ENCODE measurements at places on chromosomes 1 and 21.

DNA sequence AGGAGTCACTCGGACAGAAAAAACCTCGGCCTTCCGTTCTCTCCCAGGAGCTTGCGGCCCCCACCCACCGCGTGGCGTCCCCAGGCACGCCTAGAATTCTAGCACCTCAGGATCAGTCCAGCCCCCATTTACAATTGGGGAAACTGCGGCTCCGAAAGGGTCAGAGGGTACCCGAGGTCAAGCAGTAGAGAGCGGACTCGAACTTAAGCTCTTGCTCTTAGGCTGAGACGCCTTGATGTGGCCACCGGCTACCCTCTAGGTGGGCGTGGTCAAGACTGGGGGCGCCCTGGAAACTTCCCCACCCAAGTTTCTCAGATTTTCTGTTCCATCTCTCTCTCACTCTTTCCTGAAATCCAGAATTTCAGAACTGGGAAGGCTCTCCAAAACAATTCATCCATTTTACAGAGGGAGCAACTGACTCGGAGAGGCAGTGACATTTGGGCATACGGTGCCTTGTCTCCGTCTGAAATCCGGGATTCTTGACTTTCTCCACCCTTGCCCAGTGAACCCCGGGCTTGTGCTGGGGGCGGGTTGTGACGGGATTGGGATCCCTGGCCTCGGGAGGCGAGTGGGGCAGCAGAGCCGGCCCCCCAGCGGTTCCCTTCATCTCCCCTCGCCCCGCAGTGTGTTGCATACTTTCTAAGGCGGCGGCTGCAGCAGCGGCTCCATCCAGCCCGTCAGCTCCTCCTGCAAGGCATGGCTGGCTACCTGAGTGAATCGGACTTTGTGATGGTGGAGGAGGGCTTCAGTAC is 777 bp downstream of the AZIN2 start:
- peak; percentile 41 for DNase-seq

DNA sequence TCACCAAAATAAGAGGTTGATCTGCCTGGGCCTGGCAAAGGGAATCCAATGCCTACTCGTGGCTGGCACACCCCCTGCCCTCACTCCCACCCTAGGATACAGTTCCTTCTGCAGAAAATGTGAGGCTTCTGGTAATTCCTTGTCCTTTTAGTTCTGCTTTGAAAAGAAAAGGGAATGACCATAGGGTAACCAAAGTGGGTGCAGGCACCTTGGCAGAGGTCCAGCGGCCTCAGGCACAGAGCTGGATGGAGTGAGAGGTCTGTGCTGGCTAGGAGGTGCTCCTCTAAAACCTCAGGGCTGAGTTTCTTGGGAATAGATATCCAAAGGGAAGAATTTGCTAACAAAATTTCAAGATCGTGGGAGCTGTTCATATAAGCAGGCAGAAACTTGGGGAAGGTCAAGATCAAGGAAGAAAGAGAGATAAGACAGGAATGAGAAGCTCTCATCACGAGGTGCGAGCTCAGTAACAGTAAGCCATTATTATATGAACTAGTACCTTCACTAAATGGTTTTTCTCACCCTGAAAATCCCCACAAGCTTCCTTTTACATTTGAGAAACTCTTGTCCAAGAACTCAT is 293.1 kb upstream of the LYPLAL1 start:
- no peak for DNase-seq

GRCh38 chr1:196376630-196377328 is 231.5 kb downstream of the KCNT2 start:
- DNase-seq: no peak

DNA sequence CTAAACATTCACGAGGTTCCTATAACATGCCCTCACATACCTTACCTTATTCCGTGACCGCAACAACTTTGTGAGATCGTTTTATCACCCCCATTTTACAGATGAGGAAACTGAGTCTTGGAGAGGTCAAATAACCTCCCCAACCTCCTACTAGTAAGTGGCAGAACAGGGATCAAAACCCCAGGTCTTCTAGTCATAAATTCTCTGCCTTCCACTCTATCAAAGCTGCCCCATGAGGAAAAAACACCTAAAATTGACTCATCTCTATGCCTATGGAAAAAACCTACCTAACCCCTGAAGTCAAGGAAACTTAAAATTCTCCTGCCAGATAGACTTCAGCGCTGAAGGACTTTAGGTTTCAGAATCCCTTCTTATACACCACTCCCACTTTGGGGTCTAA is 69.5 kb upstream of the ERRFI1 start:
- no peak for DNase-seq

DNA sequence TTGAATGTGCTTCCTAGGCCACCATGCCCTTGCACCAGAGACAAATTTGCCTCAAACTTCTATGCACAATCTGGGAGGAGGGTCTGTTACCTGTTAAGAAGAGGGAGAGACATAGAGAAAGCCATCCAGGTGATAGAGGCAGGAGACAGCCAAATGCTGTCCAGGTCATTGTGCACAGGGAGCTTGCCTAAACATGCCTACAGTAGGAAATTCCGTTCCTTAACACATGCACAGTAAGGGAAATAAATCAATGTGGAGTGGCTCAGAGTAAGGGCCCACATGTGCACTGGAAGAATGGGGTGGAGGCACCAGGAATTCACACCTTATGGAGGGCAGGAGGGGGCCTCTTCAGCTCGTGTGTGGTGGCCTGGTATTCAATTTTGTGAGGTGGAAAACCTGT is 19.5 kb upstream of the CREG1 start:
- DNase-seq: no peak

DNA sequence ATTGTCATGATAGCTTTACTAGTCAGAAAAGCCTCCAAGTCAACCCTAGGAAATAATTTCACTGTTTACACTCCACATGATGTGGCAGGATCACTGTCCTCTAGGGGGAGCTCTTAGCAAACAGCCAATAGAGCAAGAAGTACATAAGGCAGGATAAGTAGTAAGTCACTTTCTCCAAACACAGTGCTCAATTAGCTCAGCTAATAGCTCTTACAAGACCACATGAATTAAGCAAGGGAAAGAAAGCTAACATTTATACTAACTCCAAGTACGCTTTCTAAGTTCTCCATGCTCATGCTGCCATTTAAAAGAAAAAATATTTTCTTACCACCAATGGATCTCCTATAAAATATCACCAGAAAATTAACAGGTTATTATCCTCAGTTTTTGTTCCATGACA is 66.9 kb upstream of the LRIF1 start:
- DNase-seq: no peak

DNA sequence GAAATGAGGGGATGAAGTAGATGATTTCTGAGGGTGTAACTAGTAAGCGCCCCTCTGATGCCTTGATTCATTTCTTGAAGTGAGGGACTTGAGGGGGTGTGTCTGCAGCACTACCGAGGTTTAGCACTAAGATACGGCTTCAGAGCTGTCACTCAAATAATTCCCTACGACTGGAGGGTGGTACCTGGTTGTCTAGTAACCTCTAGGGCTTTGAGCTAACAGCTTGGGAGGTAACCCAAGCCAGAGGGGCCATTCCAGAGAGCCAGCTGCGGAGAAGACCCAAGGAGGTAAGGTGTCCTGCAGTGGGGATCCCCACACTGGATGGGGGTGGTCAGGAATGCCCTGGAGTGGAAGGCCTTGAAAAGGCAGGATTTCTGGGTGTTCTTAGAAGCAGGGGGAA is at the start of gene TTC24:
Gene TTC24 (plus strand): TSS at position 252 of the 400 bp plus-strand sequence. CDS start 1,642 bp downstream, outside the sequence.
- no peak for DNase-seq

GRCh38 chr1:35364741-35365140 is 96.2 kb downstream of the ZMYM4 start:
- DNase-seq: no peak

GRCh38 chr1:59124166-59124565 is 172.7 kb upstream of the FGGY start:
- DNase-seq: no peak

DNA sequence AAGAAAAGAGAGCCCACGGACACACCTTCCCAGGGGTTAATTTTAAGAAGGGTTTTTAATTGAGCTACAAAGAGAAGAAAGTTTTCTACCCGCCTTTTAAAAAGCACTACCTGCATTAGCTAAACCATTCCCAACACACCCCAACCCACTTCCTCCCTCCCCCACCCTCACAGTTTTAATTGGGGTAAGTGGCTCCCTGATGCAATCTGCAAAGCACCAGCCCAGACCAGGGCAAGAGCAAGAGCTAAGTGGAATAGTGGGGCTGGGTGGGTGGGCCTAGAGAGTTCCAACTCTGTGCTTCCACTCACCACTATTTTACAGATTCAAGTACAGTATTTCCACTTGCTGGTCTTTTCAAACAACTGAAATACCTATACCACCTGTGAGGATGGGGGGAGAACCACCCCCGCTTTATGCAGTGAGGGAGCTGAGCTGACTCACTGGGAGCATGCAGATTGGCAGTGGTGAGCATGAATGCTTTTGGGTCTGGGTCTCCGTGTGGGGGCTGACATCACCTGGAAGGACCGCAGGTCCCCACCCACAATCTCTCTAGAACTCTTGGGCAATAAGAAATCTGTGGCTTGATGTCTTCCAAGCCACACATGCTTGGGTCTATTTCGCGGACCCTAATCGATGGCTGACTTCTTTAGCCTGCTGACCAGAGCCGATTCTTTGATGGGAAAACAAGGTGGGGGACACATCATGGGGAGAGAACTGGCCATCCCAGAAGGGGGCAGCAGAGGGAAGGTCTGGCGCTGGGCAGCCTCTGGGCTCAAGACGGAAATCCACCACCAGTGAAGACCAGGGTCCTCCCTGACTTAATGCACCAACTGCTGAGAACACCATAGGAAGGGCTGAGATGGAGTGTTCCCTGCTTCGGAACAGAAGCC is 95.5 kb downstream of the SSBP3 start:
- DNase-seq: peak; percentile 39

DNA sequence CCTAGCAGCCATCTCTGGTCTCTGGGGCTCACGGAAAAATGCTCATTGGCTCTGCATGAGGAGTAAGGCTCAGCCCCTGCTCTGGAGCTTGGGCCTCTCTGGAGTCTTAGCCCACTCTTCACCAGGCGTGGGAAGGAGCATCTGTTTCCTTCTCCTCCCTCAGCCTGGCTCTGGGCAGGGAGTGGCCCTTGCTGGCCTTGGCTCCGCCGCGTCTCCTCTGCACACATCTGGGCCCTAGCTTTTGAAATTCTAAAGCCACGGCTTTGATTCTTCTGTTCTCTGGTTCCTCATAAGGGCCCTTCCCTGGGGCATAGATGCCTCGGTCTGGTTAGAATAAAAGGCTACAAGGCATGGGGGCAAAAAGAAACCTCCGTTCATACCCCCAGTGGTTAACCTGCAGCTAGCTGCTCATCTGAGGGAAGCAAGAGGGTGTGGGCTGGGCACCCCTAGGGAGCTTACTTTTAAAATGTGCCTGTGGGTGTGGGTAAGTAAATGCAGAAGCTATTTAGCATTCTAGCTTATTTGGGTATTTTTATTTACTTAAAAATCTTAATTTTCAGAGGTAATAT is 145.6 kb downstream of the CAMTA1 start:
- DNase-seq: no peak

DNA sequence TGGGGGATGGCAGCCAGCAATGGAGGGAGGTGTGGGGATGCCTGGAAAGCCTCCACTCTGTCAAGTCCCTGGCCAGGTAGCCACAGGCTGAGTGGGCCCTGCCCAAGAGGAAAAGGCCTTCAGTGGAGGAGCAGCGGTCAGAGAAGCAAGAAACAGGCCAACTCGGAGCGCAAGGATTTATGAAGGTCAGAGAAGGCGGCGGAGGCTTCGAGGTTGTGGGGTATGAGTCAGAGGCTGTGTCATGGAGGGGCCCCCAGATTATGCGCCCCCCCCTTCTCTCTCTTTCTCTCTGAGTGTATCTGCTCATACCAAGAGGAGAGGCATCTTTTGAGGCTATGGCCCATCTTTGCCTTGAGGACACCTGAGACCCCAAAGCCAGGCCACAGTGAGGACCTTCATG is 99.5 kb downstream of the CASZ1 start:
- DNase-seq: peak; percentile 55

DNA sequence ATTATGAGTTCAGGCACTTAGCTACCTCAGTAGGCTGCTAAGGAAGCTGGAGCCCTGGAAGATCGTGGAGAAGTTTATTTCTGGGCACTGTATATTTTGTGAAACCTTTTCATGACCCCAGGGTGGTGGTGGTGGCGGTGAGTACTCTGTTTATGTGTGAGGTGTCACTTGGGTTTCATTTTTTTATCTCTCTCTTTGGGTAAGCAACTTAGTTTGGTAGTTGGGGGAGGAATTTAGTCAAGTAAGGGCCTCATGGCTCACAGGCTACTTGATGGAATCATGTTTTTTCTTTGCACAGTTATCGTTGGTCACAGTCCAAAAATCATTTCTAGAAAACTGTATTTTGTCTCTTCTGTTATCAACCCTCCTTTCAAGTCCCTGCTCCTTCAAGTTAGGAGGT is 33.9 kb downstream of the C1orf141 start:
- DNase-seq: no peak

GRCh38 chr1:22416555-22417454 is 34.8 kb upstream of the ZBTB40 start:
- DNase-seq: peak; percentile 81

GRCh38 chr1:38183096-38183495 is 136.5 kb upstream of the POU3F1 start:
- no peak for DNase-seq

- no peak for DNase-seq
These were observed 20.0 kb upstream of the CDCA8 start for GRCh38 chr1:37672136-37672870.

DNA sequence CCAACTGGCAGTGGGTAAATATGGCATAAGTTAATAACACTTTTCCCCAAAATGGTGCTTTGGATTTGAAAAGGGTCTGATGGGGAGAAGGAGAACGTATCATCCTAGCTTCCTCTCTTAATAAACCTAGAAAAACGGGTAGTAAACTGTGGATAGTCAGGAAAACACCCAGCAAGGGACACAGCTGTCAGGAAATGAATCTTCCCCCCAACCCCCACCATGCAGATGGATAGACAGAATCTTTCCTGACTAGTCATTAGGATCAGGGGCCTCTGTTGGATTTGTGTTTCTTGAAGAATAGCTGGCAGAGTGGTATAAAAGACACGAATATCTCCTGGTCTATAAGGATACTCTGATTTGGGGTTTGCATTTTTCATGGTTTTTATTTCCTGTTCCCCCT is 22.5 kb upstream of the LAX1 start:
- no peak for DNase-seq

- no peak for DNase-seq
These were observed 189.6 kb upstream of the PTGFR start for GRCh38 chr1:78301141-78301540.

DNA sequence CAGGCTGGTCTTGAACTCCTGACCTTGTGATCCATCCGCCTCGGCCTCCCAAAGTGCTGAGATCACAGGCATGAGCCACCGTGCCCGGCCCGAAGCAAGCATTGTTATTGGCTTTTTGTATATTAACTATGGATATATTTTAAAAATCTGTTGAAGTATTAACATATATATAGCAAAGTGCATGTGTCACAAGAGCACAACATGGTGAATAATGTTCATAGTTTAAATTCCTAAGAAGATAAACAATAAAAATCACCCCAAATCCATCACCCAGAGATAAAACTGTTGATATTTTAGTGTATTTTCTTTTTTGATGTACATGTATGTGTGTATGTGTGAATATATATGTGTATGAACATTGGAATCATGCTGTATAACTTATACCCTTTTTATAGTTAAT is 9.1 kb upstream of the FOXE3 start:
- no peak for DNase-seq

DNA sequence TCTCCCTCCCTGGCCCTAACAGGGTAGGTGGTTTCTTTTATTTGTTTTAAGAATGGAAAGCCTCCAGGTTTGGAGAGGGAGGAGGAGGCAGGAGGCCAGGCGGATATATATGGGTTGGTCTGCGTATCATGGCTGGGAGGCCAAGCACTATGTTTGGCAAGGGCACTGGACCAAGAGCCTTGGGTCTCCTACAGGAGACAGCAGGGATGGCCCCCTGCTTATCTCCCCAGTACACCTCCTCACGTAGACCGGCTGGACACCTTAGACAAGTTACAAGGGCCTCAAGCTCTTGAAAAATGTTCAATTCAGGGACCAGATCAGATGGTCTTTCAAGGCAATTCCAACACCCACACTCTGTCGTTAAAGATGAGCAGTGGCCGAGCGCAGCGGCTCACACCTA is 10.9 kb downstream of the SLC41A1 start:
- DNase-seq: no peak

Data from activated T-cell treated with anti-CD3 and anti-CD28 coated beads, Interleukin-2, amount 50 U/mL, for 24 hours (primary cell).